Activated CD4-positive, alpha-beta memory T cell treated with anti-CD3 and anti-CD28 coated beads, Interleukin-2, amount 10 ng/mL, durations not matched to agents 7 days and 5 days (primary cell): ENCODE measurements at places on chromosomes 6 and 20. TPM values are rescaled to one million over a fixed set of nuclear protein-coding genes. Genes with fewer than 3 reads are reported as not detected.

- H3K27ac ChIP-seq, result peak overlapping the region; percentile 52
- H3K4me3 ChIP-seq, result no peak overlapping the region
- peaks cover 48% of the 10 kb centered on the region for H3K36me3 ChIP-seq
- no peaks in the 10 kb centered on the region for H3K27me3 ChIP-seq
- no peak for DNase-seq
Measured at GRCh38 chr20:17939622-17940223, 28.9 kb downstream of the SNX5 start.

GRCh38 chr6:1088492-1089001 is 223.4 kb upstream of the FOXQ1 start:
- no peaks in the 10 kb centered on the region for H3K4me1 ChIP-seq
- H3K27ac ChIP-seq, result no peak overlapping the region
- H3K27me3 ChIP-seq, result no peaks in the 10 kb centered on the region

- peaks cover 25% of the 10 kb centered on the region for H3K27me3 ChIP-seq
- DNase-seq, result no peak
- H3K4me1 ChIP-seq, result no peaks in the 10 kb centered on the region
- H3K36me3 ChIP-seq, result no peaks in the 10 kb centered on the region
- no peak overlapping the region for H3K4me3 ChIP-seq
Measured at GRCh38 chr6:14051355-14051754, 66.2 kb upstream of the CD83 start.

DNA sequence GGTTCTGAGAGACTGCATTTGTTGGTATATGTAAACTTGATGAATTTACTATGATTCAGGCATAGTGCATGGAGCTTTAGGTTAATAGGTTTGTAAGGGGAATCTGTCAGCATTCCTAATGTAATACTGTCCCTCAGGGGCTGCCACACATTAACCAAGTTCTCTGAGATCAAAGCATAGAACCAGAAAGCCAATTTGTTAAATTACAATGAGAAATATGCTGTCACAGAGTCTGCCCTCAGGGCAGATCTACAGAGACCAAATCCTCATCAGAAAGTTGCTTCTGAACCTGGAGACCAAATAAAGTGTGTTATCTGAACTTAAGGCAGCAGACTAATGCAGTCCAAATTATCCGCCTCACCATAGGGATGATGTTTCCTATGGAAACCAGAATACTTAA is 250.8 kb upstream of the HTR1E start:
- H3K36me3 ChIP-seq, result no peaks in the 10 kb centered on the region
- H3K27ac ChIP-seq, result no peak overlapping the region
- no peak for DNase-seq
- H3K27me3 ChIP-seq, result no peaks in the 10 kb centered on the region
- no peaks in the 10 kb centered on the region for H3K4me1 ChIP-seq

GRCh38 chr6:133396984-133397348 is 155.8 kb downstream of the EYA4 start:
- H3K4me1 ChIP-seq, result no peaks in the 10 kb centered on the region
- no peak for DNase-seq
- H3K27me3 ChIP-seq, result no peaks in the 10 kb centered on the region
- H3K4me3 ChIP-seq, result no peak overlapping the region
- H3K36me3 ChIP-seq, result no peaks in the 10 kb centered on the region

- H3K4me1 ChIP-seq, result peaks cover 31% of the 10 kb centered on the region
- H3K36me3 ChIP-seq, result peaks cover 40% of the 10 kb centered on the region
Measured at GRCh38 chr6:41942067-41942851, 651 bp upstream of the CCND3 start.

DNA sequence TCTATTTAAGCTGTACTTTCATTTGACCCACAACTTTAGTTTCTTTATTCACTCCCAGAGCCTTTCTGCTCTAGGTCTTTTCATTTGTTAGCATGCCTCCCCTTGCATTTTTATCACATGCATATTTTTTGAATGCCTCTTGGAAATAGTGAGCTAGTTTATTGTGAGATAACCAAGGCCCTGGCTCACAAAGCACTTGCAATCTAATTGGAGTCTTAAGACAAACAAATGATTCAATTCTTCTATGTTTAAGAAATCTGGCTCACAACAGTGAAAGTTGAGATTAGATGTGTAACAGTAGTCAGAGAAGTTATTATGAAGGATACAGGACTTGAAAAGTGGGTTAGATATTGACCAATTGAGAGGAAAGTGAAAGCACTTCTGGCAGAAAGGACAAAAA is 173.4 kb downstream of the MOXD1 start:
- no peaks in the 10 kb centered on the region for H3K36me3 ChIP-seq
- H3K27ac ChIP-seq, result no peak overlapping the region
- no peaks in the 10 kb centered on the region for H3K27me3 ChIP-seq
- no peak overlapping the region for H3K4me3 ChIP-seq
- no peak for DNase-seq

- peaks cover 3% of the 10 kb centered on the region for H3K4me1 ChIP-seq
- DNase-seq, result no peak
- peaks cover 2% of the 10 kb centered on the region for H3K27me3 ChIP-seq
- H3K36me3 ChIP-seq, result no peaks in the 10 kb centered on the region
Measured at GRCh38 chr20:50220894-50221365, 30.3 kb downstream of the CEBPB start.

DNA sequence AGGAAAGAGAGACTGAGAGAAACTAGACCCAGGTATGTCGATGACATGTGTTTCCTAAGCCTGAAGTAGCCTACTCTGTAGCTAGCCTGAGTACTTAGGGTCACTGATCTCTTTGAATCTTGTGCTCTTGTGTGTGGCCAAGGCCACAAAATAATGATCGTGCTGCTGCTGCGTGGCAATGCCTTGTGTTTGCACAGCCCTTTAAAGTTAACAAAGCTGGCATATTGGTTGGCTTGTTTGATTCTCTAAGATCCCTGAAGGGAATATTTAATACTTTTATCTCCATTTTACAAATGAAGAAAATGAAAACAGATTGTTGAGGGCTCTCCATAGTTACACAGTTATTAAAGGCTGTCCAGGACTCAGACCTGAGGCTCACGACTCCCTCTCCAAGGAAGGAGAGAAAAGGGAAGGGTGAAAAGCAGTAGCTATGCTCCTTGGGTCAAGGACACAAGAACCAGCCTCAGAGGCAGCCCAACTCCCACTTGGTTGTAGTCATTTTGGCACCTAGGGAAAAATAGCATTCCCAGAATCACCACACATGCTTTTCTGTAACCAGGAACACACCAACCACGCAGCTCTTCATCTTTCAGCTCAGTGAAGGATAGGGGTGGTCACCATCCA is 130.7 kb downstream of the LRFN2 start:
- no peak for DNase-seq
- H3K27ac ChIP-seq, result no peak overlapping the region
- H3K4me3 ChIP-seq, result no peak overlapping the region

DNA sequence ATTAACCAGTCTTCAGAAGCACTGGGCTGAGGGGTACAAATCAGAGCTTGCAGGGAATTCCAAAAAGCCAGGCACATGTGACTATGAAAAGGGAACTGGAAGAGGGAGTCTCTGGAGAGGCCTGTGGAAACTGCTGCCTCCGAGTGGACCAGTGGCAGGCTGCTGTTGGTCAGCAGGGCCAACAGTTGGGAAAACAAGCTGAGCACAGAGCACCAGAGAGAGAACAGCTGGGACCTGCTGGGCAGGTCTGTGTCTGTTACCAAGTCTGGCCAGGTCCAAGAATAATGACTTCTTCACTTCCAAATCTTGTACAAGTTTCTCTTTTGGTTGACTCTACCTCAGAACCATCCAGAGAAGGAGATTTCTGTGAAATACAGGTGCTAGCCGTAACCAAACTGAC is 81.4 kb downstream of the LIN28B start:
- DNase-seq, result no peak
- peaks cover 25% of the 10 kb centered on the region for H3K27me3 ChIP-seq
- no peaks in the 10 kb centered on the region for H3K4me1 ChIP-seq
- H3K4me3 ChIP-seq, result no peak overlapping the region
- H3K36me3 ChIP-seq, result no peaks in the 10 kb centered on the region

- peaks cover 29% of the 10 kb centered on the region for H3K4me1 ChIP-seq
- H3K27ac ChIP-seq, result no peak overlapping the region
- H3K27me3 ChIP-seq, result no peaks in the 10 kb centered on the region
- no peak overlapping the region for H3K4me3 ChIP-seq
Measured at GRCh38 chr6:137106183-137106582, 61.4 kb upstream of the IL20RA start.

- H3K27ac ChIP-seq, result no peak overlapping the region
- no peaks in the 10 kb centered on the region for H3K36me3 ChIP-seq
- no peak overlapping the region for H3K4me3 ChIP-seq
- H3K4me1 ChIP-seq, result peaks cover 12% of the 10 kb centered on the region
Measured at GRCh38 chr6:150722614-150723344, 123.1 kb downstream of the PLEKHG1 start.

- H3K36me3 ChIP-seq, result no peaks in the 10 kb centered on the region
- no peak overlapping the region for H3K4me3 ChIP-seq
- H3K4me1 ChIP-seq, result no peaks in the 10 kb centered on the region
- peaks cover 2% of the 10 kb centered on the region for H3K27me3 ChIP-seq
Measured at GRCh38 chr6:148379481-148379880, 36.8 kb downstream of the SASH1 start.

DNA sequence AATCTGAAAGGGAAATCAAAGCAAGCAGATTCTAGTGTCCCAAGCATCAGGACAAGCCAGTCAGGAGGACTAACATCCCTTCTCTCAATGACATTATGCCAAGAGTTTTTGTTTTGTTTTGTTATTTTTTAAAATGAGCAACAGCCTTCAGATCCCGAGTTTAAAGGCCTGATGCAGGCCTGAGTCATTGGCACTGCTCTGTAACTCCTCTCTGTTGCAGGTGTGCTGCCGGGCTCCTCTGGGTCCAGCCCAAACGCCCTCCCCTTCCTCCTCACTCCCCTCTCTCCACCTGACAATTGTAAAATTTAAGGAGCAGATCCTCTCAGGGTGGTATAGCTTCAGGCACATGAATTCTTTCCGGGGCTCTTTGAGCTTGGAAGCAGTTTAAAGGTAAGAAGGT is 502.0 kb downstream of the BMP2 start:
- no peak for DNase-seq
- H3K4me1 ChIP-seq, result no peaks in the 10 kb centered on the region
- H3K27me3 ChIP-seq, result no peaks in the 10 kb centered on the region

GRCh38 chr6:120774275-120774674 is 560.0 kb downstream of the TBC1D32 start:
- no peaks in the 10 kb centered on the region for H3K27me3 ChIP-seq
- no peaks in the 10 kb centered on the region for H3K36me3 ChIP-seq
- H3K4me3 ChIP-seq, result no peak overlapping the region

DNA sequence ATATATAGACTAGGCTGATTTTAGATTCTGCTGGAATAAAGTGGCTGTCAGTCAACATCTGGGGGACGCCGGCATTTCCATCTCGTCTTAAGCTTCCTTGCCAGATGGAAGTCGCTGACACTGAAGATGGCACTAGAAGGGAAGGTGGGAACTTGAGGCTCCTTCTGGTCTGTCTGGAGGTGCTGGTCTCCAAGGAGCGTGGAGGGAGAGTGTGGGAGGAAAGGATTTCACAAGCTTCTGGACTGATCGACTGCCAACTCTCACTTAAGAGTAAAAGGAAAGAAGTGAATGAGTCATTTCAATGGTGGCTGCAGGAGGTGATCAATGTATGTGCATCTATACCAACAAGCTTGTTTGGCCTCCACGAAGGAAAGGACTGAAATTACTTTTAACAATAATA is 40.4 kb downstream of the DUSP22 start:
- peaks cover 25% of the 10 kb centered on the region for H3K4me1 ChIP-seq
- peaks cover 4% of the 10 kb centered on the region for H3K36me3 ChIP-seq
- H3K27me3 ChIP-seq, result no peaks in the 10 kb centered on the region
- no peak overlapping the region for H3K4me3 ChIP-seq
- DNase-seq, result no peak

DNA sequence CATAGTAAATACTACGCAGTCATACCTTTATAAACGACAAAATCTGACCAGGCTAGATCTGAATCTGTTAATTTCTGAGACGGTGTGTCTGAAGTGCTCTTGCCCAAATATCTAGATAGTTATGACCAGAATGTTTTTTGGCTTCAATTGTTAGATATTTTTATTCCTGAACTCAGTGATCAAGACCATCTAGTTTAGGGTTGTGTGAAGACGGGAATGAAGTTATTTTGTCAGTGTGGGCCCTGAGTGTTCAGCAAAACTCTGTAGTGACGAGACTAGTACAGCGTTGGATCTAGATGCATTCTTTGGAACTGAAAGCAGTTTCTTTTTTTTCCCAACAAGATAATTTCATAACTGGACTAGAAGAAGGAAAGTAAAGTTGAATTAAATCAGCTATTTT is 3.1 kb downstream of the STXBP5 start:
- H3K27ac ChIP-seq, result no peak overlapping the region
- peaks cover 25% of the 10 kb centered on the region for H3K4me1 ChIP-seq
- H3K4me3 ChIP-seq, result no peak overlapping the region

GRCh38 chr20:6829510-6830116 is 62.1 kb downstream of the BMP2 start:
- no peak overlapping the region for H3K4me3 ChIP-seq
- H3K27me3 ChIP-seq, result no peaks in the 10 kb centered on the region
- H3K27ac ChIP-seq, result no peak overlapping the region
- no peaks in the 10 kb centered on the region for H3K36me3 ChIP-seq
- no peaks in the 10 kb centered on the region for H3K4me1 ChIP-seq
- no peak for DNase-seq

DNA sequence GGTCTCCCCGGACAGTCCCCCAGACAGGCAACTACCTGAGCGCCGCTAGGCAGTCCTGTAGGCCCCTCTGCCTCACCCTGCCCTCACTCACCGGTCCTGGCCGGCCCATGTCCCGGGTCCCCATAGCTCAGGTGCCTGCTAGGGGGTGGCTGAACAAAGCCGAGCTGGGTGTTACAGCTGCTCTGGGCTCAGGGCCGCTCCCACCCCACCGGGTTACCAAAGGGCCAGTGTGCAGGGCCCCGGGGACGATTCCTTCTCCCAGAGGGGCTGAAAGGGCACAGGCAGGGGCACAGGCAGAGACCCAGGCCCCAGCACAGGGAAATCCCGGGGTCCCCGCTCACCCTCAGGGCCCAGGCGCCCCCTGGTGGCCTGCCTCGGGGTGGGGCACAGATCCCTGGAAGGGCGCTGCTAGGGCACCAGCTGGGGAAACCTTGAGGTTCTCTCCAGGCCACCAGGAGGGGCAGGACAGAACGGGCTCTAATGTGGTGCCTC is 118.4 kb downstream of the GRM4 start:
- no peak overlapping the region for H3K27ac ChIP-seq
- no peak overlapping the region for H3K4me3 ChIP-seq
- peak; percentile 70 for DNase-seq

- no peak overlapping the region for H3K4me3 ChIP-seq
- peaks cover 4% of the 10 kb centered on the region for H3K4me1 ChIP-seq
- DNase-seq, result no peak
- H3K27ac ChIP-seq, result no peak overlapping the region
- H3K36me3 ChIP-seq, result no peaks in the 10 kb centered on the region
Measured at GRCh38 chr6:137171824-137172733, 1.4 kb downstream of the IL22RA2 start.

The SEL1L2 gene
- not detected for total RNA-seq

The FYN gene
- total RNA-seq, result 201 TPM

The RSPH9 gene
- total RNA-seq, result not detected

The SLC22A16 gene
- total RNA-seq, result not detected

The TBXT gene
- total RNA-seq, result not detected

The PLCG1 gene
- 286 TPM for total RNA-seq

The RTF2 gene
- 121 TPM for total RNA-seq

The HFE gene
- total RNA-seq, result 3.1 TPM

The ABHD16B gene
- not detected for total RNA-seq

The CCN5 gene
- total RNA-seq, result not detected

The RAB23 gene
- 3.5 TPM for total RNA-seq

The RAET1L gene
- not detected for total RNA-seq

The HIVEP2 gene
- total RNA-seq, result 32.8 TPM

The ULBP3 gene
- 2.2 TPM for total RNA-seq

The NPEPL1 gene
- total RNA-seq, result 30.7 TPM

The DNPH1 gene
- 39.6 TPM for total RNA-seq
